ENCODE measurements at places on chromosomes 4 and X. TPM values are rescaled to one million over a fixed set of nuclear protein-coding genes. Genes with fewer than 3 reads are reported as not detected.

The LAGE3 gene
- total RNA-seq = 38.0 TPM

DNA sequence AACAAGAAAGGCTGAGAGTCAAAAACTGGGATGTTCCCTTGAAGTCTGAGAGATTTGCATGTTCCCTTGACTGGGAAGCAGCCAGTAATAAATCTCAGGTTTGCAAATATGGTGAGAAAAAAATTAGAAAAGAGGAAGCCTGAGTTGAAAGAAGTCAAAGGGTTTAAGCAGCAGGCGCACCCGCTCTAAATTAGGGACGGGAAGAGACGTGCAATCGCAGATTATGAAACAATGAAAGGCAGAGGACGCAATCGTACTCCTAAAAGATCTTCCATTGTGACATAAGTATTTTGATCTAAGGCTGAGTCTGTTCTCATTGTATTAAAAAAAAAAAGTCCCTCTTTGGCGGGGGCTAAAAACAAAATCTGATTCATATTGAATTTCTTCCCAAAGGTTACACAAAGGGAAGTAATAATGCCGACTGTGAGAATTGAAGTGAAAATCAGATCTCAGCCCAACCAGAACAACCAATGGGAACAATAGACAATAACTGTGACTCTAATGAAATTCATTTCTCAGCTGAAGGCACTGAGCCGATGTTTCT, 28.2 kb downstream of the SAT1 start:
- no peaks in the 10 kb centered on the region for H3K4me1 ChIP-seq
- H3K36me3 ChIP-seq = no peaks in the 10 kb centered on the region
- no peak for DNase-seq
- H3K4me3 ChIP-seq = peak overlapping the region; percentile 27
- peak overlapping the region; percentile 67 for H3K27ac ChIP-seq

DNA sequence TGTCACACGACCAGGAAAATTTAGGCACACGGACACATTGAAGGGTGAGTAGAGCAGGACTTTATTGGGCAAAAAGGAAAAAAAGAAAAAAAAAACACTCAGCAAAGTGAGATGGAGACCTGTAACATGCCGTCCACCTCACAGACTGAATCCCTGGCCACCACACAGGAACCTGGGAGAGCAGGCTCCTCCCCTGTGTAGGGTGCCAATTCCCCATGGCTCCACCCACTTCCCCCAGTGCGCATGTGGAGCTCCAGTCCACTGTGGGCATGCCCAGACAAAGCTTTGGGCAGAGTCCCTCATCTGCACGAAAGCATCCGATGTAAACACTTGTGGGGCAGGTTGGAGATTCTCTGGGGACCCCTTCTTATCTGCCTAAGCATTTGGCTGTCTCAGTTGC, 23.6 kb upstream of the CBR4 start:
- peaks cover 2% of the 10 kb centered on the region for H3K4me1 ChIP-seq
- H3K36me3 ChIP-seq = no peaks in the 10 kb centered on the region
- H3K27ac ChIP-seq = no peak overlapping the region
- no peak overlapping the region for H3K4me3 ChIP-seq
- no peak for DNase-seq
- H3K27me3 ChIP-seq = no peaks in the 10 kb centered on the region

- H3K36me3 ChIP-seq = no peaks in the 10 kb centered on the region
- H3K4me1 ChIP-seq = no peaks in the 10 kb centered on the region
- no peak overlapping the region for H3K27ac ChIP-seq
- H3K27me3 ChIP-seq = no peaks in the 10 kb centered on the region
- no peak for DNase-seq
These were observed 6.8 kb downstream of the TBC1D19 start for GRCh38 chr4:26590639-26591038.

The PACRGL gene
- total RNA-seq = 53.4 TPM

- H3K27me3 ChIP-seq = no peaks in the 10 kb centered on the region
- no peak for DNase-seq
- H3K4me3 ChIP-seq = no peak overlapping the region
- H3K27ac ChIP-seq = no peak overlapping the region
These were observed 57.8 kb upstream of the HCCS start for GRCh38 chrX:11053351-11053750.

The MTTP gene
- not detected for total RNA-seq
